ENCODE measurements at places on chromosomes 11 and 22.

DNA sequence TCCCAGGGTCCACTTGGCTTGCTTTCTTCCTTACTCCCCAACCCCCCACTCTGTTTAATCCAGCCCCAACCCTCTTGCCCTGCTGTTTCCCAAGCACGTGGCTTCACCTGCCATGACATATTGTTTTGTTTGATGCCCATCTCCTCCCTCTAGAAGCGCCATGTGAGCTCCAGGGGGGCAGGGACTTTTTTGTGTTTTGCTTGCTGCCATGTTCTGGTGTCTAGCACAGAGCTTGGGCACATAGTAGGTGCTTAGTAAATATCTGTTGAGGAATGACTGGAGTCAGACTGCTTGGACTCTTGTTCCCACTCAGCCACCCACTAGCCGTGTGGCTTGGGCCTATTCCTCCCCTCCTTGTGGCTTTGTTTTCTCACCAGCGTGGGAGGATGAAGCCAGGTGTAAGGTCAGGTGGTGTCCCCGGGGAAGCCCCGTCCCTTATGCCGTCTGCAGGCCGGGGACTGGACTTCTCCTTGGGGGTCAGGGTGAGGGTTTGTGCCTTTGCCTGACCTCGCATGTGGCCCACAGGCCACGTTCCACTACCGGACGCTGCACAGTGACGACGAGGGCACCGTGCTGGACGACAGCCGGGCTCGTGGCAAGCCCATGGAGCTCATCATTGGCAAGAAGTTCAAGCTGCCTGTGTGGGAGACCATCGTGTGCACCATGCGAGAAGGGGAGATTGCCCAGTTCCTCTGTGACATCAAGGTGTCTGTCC, 3.8 kb downstream of the AIP start:
- DNase-seq, result no peak

DNA sequence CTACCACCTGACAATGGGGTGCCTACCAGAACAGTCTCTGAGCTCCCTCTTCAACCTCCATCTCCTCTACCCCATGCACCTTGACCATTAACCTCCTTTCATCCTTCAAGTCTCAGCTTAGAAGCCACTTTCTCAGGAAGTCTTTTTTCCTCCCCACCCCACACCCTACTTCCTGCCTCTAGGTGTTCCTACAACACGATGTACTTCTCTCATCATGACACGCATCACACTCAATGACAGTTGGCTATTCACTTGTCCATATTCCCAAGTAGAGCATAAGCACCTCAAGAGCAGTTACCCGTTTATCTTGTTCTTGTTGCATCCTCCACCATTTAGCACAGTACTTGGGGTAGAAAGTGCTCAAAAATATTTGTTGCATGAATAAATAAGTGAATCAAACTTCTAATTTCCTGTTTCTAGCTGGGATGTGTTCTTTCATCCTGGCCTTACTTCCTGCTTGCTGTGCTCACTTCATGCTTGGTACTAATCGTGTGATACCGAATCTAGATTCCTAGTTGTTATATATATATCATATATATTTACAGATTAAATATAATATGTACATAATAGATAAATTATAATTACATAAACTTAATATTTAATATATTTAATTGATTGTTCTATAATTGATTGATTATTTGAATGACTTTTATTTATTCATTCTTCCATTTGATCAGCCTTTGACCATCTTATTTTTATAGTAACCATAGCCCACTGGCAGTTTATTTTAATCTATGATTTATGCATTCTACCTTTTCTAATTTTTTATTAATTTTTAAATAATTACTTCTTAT, 177.5 kb upstream of the TMEM45B start:
- DNase-seq, result no peak

- no peak for DNase-seq
These were observed 39.4 kb upstream of the TUB start for GRCh38 chr11:8041576-8041975.

DNA sequence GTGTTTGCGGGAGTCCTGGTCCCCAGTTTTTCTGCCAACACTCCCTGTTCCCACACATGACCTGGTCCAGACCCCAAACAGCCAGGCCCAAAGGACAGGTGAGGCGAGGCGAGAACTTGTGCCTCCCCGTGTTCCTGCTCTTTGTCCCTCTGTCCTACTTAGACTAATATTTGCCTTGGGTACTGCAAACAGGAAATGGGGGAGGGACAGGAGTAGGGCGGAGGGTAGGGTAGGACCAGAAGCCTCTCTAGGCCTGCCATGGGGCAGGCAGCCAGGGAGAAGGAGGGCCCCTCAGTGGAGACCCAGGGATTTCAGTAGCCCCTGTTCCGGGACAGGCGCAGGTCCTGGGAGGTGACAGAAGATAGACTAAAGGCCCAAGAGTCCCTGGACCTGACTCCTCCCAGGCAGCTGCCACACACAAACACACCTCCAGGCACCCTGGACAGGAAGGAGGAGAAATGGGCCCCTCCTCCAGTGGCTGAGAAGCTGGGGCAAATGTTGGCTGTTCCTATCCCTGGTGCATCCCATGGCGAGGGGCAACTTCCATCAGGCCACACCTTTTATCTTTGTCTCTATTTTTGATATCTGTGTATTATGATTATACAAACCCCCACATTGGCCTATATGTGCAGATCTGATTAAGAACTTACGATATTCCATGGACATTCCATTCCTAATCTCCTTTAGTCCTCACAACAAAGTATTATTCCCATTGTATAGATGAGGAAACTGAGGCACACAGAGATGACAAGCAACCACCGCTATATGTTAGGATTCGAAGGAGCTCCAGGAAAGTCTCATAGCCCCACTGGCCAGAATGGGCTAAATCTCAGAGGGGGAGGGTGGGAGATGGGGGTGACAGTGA, 626 bp upstream of the F2 start:
- DNase-seq, result no peak

DNA sequence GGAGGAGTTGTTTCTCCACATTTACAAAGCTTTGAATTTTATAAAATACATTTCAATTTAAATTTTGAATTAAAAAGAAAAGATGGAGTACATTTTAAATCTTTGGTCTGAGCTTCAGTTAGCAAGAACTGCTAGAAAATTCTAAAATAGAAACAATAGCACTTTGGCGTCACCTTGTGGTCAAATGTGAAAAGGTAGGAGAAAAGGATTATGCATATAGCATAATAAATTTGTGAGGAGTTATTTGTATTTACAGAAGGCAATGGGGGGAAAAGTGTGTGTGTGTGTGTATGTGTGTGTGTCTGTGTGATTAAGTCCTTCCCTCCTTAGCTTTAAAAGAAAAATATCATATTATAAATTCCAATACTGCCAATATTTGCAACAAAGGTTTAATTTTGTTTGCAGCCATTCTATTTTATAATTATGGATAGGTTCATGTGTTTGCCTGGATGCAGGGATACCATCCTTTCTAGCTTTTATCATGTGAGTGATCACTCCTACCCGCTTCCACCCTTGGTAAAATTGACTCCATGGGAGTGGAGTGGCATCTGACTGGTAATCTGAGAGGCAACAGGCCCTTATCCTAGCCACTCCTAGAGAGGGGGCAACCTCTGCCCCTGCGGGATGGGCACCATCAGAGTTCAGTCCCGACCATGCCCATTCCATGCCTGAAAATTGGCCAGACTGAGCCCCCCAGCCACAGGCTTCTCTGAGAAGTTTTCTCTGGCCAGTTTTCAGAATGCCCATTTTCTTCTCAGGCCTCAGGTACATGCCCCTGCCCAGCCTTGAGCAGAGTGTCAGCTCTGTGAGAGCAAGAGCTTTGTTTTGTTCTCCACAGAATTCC, 13.6 kb upstream of the LGR4 start:
- DNase-seq, result no peak

- no peak for DNase-seq
These were observed 122.6 kb downstream of the ABTB2 start for GRCh38 chr11:34235189-34235588.

GRCh38 chr11:34052036-34052607, 591 bp downstream of the CAPRIN1 start:
- DNase-seq, result peak; percentile 28

- no peak for DNase-seq
These were observed 136.3 kb downstream of the ARHGAP42 start for GRCh38 chr11:100823360-100823759.

All from iPS DF 19.7 (cell line).